ENCODE measurements at places on chromosomes 7 and 10. TPM values are rescaled to one million over a fixed set of nuclear protein-coding genes. Genes with fewer than 3 reads are reported as not detected.

- no peak for DNase-seq
Measured at GRCh38 chr7:125559921-125560320, 630.3 kb upstream of the POT1 start.

PDZD7 gene
- total RNA-seq = 0.22 TPM

DNA sequence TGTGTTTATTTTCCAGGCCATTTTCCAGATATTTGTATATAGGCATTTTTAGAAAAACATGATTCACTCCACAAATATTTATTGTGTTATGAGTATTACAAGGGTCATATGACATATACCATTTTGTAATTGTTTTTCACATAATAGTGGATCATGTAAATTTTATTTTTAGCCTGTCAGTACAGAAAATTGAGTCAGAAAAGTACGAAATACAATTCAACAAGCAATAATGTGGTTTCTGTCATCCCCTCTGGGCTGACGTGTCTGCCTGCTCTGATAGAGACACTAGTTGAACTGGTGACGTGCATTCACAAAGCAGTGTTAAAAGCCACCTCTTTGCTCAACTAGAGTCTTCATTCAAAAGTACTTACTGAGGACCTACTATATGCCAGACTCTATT lies 97.9 kb upstream of the STEAP1B start:
- DNase-seq = no peak

DNA sequence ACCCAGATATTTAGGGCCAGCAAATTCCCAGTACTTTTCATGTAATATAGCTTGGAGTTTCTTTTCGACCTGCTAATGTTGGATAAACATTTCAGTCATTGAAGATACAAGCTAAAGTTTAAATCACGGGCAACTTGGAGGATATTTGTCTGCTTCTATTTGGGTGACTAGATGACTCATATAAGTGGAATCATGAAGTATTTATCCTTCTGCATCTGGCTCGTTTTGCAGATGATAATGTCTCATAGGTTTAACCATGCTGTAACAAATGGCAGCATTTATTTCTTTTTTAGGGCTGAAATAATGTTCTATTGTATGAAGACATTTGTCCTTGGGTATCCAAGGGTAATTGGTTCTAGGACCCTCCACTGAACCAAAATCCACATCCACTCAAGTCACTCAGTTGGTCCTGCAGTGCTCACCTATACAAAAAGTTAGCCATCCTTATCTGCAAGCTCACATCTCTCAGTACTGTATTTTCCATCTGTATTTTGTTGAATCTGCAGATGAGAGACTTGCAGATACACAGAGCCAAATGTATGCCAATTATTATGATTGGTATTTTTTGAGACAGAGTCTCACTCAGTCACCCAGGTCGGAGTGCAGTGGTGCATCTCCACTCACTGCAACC lies 187.2 kb upstream of the CSTF2T start:
- no peak for DNase-seq

- DNase-seq = no peak
Measured at GRCh38 chr7:7536396-7537019, 835 bp upstream of the COL28A1 start.

GRCh38 chr10:127848226-127848625 lies 44.5 kb downstream of the CLRN3 start:
- no peak for DNase-seq

AKR1D1 gene
- total RNA-seq = not detected

HMX3 gene
- not detected for total RNA-seq

GARIN1A gene
- 1.8 TPM for total RNA-seq

PRKAR1B gene
- total RNA-seq = 16.7 TPM

DNA sequence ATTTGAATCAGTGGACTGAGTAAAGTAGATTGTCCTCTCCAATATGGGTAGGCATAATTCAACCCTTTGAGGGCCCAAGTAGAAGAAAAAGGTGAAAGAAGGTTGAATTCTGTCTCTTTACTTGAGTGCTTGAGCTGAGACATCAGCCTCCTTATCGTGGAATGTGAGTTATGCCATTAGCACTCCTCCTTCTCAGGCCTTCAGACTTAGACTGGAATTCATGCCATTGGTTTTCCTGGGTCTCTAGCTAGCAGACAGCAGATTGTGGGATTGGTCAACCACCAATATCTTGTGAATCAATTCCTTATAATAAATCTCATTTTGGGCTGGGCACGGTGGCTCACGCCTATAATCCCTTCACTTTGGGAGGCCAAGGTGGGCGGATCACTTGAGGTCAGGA lies 89.2 kb downstream of the CUL2 start:
- DNase-seq = no peak

- DNase-seq = no peak
Measured at GRCh38 chr7:46007990-46008643, 87.0 kb upstream of the IGFBP3 start.

DNA sequence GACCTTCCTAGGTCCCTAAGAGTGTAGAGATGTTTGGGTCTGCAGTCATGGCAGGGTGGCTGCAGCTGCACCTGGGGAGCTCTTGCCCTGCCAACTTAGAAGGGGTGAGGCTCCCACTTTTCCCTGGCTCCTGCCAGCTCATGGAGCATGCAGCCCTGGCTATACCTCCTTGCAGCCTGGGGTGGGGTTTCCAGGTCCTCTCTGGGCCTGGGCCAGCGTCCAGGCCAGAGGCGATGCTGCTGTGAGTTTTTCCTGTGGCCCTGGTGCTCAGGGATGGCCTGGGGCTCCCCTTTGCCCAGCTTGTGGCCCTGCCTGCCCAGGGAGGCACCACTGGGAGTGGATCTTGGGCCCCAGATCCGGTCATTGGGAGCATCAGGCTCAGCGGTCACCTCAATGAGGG lies 109.8 kb upstream of the FAM180A start:
- DNase-seq = no peak

- DNase-seq = no peak
Measured at GRCh38 chr7:94177441-94177840, 173.3 kb upstream of the BET1 start.

DNA sequence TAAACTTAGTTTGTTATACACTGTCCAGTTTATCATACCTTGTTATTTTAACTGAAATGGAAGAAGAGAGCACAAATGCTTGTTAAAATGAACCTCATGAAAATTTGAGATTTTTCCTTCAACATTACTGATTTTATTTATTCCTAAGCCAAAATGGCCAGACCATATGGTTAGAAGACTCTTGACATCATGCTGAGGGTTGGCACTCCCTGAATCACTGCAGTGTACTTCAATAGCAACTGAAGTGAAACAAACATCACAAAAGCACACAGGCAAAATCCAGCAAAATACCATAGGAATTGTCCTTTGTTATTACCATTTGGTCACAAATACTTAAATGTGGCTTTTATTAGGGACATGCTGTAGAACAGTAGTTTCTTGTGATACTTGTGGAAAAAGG lies 347.8 kb downstream of the NXPH1 start:
- no peak for DNase-seq

DNA sequence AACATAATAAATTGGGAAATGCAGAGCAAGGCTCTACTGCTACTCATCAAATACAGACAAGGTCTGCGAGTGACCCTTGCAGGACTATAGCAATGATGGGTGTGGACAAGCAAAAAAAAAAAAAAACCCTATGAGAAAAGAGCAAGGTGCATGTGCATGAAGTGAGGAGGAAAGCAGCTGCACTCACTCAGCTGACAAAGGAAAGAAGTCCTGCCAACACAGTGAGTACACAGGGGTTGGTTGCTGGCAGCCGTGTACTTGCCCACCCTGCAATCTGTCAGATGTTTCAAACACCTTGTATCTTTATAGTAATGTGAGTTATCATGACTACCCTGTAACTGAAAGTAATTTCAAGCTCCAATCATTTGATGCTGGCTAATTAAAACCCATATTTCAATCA lies 20.5 kb downstream of the CHCHD3 start:
- no peak for DNase-seq

GRCh38 chr10:69948261-69948660 lies 104.4 kb upstream of the MACROH2A2 start:
- no peak for DNase-seq

GRCh38 chr10:88992921-88993524 lies 2.4 kb downstream of the FAS start:
- no peak for DNase-seq

DNA sequence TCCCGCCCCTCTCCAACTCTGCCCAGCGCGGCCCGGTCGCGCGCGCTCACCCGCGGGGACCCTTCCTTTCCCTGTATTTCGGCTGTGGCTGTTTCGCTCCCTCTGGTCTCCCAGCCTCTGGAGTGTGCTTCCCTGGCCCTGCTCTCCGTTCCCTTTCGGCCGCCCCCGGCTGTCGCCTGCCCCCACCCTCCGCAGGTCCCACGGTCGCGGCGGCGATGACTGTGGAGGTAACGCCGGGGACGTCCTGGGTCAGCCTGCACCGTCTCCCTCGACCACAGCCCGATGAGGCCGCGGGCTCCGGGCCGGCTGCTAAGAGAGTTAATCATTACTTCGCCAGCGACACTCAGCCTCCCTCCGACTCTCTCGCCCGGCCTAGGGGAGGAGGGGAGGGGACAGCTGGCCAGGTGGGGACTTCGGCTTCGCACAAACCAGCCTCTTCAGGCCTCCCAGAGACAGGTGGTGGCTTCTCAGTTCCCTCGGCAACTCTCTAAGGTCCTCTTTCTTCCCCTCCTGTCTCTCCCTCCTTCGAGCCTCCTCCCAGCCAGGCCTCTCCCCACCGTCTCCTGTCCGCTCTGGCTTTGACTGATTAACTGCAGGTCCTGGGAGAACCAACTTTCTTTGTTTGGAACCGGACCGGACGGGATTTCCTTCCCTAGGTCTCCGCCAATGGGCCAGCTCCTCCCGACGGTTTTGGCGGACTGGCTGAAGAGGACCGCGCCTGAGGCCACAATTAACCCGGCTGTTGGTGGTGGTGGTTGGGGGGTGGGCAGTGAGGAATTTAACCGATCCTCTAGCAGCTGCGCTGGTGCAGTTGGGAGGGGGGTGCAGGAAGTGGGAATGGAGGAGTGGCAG lies 5.6 kb upstream of the PAX2 start:
- no peak for DNase-seq

FAM25G gene
- total RNA-seq = not detected

DNA sequence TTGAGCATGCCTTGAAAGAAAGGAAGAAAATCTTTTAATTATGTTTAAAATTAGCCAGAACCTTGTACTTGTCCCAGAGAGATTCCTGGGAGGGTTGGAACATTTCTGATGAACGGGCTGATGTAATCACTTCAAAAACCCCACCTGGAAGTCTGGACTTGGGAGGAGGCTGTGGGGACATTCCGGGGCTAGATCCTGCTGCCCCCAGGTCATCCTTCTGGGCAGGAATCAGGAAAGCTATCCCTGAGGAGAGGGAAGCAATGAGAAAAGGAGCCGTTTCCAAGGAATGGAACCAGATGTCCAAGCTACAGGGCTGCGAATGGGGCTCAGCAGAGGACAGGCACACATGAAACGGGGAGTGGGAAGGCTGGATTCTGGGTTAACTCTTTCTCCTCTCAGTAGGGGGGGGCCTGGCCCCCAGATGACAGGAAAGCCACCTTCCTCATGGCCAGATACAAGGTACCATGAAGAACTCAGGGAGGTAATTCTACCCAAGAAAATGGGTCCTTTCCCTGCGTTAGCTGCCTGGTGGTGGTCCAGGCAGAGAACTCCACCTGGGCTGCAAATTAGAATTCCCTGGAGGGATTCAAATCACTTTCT lies 280.1 kb downstream of the TCF7L2 start:
- no peak for DNase-seq

- peak; percentile 52 for DNase-seq
Measured at GRCh38 chr7:42877862-42878261, 34.0 kb downstream of the C7orf25 start.

DNA sequence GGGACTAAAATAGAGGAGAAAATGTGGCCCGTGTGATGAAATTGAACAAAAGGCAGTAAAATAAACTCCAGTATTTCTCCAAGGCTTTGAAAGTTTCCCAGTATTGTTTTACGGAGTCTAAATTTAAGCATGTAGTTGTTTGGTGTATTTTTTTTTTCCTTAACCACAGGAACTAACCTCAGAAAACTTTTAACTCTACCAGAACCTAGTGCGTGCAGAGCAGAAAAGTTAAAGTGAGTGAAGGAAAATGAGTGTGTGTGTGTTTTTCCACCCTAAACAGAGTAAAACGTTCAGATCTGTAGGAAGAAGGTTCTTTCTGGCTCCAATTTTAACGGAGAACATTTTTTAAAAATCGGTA lies 812 bp downstream of the PROSER2 start:
- no peak for DNase-seq

GRCh38 chr7:140657891-140658290 lies 14.9 kb upstream of the ADCK2 start:
- no peak for DNase-seq

- no peak for DNase-seq
Measured at GRCh38 chr10:60921633-60922032, 22.4 kb downstream of the RHOBTB1 start.

TLX1 gene
- total RNA-seq = not detected

PRR15 gene
- total RNA-seq = 0.32 TPM

GRCh38 chr7:47584536-47584895 lies 2.6 kb upstream of the TNS3 start:
- no peak for DNase-seq

ATOH7 gene
- not detected for total RNA-seq

DNA sequence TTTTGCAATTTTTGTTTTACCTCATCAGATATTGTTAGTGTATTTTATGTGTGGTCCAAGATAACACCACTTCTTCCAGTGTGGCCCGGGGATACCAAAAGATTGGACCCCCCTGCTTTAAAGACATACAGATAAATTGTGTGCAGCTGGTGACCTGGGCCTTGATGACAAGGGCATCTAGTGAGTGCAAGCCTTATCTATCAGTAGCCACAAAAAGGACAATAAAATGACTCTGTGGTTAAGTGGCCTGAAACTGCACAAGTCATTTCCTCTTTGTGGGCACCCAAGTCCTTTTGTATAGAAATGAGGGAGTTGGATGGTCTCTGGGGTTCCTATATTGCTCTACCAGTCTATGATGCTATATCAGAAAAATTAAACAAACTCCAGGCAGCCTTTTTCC lies 98.1 kb downstream of the PARD3 start:
- no peak for DNase-seq

DNA sequence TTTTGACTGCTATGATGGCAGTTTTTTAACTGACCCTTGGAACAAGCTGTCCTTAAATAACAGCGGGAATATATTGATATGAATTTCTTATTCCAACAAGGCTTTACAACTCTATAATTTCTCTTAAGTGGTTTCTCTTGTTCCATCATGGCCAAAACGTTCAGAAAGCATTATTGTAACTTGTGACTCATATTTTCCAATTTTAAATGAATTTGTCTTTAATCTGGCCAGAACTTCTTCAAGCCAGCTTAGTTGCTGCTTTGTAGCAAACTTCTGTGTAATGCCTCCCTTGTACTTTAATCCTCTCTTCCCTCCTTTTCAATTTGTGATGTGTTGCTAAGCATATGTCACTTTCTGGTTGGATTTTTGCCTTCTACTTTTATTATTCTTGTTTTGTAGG lies 271.9 kb downstream of the KIF20B start:
- DNase-seq = no peak
